ENCODE measurements at places on chromosomes 1 and 21.

GRCh38 chr1:171263901-171264300 lies 15.6 kb downstream of the FMO1 start:
- DNase-seq = no peak

DNA sequence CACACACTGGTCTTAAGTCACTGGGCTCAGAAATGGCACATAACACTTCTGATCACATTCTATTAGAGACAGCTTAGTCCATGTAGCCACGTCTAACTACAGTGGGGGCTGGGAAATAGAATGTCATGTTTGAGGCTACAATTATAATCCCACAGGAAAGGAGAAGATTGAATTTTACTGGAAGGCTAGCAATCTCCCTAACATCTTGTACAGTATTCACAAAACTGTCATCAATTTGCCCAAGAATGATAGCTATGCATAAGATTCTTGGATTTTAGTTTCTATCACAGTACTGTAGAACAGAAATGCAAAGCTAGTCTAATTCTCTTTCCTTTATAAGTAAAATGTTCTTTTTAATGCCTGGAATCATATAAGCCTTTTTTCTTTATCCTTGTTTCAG lies 12.7 kb upstream of the ZMYM6 start:
- no peak for DNase-seq

DNA sequence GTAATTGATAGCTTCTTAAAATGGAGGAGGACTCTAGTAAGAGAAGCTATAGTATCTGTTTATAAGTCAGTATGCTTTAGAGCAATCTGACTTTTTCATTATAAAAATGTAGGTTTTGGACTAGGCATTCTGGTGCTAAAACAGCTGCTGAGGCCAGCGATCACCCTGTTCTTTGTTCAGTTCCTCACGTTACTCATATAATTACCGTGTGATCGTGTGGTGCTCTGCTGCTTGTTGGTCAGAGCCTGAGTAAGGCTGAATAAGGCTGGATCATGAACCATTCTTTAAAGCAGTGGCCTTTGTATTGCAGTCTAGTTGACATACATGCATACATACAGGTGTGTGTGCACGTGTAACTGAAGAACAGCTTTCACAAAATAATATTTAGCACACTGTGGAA lies 25.2 kb downstream of the CDC42 start:
- no peak for DNase-seq

DNA sequence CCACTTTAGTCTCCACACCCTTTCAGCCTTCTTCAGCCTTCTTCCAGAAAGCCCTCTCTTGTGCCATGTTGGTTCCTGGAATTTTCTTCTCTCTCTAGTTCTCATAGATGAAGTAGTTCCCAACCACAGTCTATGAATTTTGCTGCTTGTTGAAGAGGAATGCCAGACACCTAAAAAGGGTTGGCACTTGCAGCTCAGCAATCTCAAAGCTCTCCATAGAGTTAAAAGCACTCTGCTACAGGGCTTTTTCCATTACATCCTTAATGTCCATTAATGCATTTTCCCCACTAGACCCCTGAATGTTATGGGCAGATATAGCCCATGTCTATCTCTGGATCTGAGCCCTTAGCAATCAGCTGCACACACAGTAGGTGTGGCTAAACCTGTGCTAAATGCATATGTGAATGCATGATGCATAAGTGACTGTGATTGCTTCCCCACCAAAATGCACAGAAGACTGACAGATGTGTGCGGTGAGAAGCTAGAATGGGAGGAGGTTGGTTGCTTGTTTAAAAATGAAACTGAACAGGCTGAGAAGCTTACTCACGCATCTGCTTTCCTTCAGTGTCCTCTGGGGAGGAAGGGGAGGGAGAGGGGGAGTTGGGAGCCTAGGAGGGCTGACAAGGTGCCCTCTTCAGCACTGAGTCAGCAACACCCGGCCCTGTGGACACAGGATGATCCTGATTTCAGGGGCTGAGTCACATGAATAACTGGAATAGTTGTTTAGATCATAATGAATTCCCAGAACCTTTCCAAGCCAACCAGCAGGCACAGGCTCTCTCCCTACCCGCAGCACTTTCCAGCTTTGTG lies 146.1 kb upstream of the FGGY start:
- DNase-seq = no peak

DNA sequence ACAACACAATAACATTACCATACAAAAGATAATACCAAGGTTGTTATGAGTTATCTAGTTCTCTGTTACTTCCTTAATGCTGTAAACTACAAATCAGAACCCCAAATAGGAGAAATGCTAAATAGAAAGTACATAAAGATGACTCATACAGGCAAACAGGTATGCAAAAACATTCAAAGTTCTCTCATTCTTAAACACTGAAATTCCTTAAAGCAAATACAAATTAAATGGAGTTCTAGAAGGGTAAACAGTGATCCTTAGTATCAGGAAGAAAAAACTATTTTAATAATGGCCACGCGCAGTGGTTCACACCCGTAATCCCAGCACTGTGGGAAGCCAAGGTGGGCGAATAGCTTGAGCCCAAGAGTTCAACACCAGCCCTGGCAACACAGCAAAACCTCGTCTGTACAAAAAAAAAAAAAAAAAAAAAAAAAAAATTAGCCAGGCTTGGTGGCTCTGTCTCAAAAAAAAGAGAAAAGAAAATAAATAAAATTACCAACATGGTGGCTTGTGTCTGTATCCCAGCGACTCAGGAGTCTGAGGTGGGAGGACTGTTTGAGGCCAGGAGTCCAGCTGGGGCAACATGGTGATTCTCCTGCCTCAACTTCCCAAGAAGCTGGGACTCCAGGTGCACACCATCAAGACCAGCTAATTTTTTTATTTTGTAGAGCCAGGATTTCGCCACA lies 17.5 kb downstream of the FBXO42 start:
- no peak for DNase-seq

Measured in T-helper 2 cell (primary cell).